Muscle of arm (tissue), 14 donors: ENCODE measurements at places on chromosomes 16 and 17.

DNA sequence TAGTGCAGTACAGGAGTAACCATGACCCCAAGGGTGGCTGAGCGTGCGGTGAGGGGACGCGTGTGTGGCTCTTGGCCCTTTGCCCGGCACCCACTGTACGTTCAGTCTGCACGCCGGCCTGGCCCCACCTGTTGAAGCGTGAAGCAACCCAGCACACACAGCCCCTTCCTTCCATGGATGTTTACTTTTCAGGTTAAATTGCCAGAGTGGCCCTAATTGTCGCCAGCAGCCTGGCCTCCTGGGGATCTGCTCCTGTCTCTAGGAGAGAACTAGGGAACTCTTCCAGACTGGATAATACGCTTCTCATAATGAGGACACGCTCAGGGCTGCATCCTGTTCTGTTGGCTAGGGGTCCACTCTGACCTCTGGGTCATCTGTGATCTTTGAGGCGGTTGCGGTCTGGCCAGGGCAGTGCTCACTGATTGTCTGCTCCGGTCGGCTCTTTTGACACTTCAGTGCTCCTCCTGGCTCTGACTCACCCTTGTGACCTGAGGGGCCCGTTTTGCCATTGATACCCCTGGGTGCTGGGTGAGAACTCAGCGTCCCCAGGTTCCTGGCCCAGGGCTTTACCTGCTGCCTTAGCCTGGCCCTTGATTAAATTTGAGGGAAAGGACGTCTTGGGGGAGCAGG, 27.7 kb downstream of the TPSG1 start:
- no peak for DNase-seq

DNA sequence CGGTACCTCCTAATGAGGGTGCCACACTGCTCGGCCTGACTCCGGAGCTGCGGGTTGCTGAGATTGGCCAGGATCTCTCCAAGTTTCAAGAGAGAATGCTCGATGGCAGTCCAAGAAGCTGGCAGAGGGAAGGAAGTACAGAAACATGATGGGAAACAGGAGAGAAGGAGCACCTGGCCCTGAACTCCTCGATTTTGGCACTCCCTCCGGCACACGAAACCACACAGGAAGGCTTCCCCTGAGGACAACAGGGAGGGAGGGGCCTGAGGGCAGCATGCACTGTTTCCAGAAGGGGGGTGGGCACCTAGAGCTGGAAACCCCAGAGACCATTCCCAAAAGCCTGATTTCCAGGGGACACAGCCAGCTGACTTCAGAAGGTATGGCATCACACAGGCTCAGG, 18.1 kb downstream of the CSF3 start:
- DNase-seq, result no peak

DNA sequence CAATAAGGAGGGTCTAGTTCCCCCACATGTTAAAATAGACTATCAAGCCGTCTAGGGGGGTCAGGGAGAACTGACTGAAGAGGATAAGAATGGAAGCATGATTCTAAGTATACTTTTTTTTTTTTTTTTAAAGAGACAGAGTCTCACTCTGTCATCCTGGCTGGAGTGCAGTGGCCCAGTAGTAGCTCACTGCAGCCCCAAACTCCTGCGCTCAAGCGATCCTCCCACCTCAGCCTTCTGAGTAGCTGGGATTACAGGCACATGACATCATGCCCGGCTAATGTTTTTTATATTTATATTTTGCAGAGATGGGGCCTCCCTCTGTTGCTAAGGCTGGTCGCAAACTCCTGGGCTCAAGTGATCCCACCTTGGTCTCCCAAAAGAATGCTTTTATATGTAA, 14.2 kb downstream of the AMFR start:
- no peak for DNase-seq

DNA sequence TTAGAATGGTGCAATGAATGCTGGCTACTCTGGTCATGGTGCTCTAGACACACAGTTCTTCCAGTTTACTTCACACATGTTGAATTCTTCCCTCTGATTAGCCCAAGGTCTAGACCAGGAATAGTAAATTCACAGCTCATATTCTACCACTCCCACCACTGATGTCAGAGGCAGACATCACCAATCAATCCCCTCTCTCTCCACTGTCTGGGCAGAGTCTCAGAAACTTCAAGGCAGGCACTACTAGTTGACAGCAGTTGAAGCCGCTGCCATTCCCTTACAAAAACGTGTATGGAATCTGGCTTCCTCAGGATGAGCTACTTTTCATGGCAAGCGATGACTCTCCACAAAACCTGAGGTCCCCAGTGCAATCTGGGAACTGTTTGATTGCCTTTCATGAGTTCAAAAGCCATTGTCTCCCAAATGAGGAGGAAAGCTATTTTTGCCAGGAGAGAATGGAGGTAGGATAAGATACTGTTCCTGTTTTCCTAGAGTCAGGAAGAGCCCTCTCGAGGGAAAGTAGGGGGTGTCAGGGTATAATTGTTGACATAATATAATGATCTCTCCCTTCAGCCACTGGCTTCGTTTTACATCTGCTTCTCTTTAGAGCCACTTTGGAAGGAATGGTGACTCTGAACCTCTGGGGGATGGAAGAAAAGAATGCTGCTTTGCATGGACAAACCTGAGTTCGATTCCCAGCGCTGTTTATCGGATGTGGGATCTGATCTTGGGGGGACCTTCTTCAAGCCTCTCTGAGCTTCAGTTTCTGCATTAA, 90.0 kb downstream of the FOXL1 start:
- peak; percentile 18 for DNase-seq

DNA sequence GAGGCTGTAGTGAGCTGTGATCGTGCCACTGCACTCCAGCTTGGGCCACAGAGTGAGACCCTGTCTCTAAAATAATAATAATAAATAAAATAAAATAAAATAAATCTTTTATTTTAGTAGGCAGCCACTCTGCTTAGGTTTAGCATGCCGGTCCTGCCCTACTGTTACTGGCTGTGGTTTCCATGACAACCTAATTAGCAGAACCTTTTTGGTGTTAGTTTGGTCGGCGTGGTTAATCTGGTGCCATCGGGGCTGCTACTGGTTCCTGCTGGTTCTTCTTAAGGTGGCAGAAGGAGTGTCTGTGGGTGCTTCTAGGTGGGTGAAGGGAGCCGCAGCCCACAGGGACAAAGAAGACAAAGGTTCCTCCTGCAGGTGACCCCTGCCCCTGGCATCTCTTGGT, 37.8 kb upstream of the CBX4 start:
- DNase-seq, result no peak

GRCh38 chr17:79485991-79486390, 124.9 kb downstream of the RBFOX3 start:
- no peak for DNase-seq

DNA sequence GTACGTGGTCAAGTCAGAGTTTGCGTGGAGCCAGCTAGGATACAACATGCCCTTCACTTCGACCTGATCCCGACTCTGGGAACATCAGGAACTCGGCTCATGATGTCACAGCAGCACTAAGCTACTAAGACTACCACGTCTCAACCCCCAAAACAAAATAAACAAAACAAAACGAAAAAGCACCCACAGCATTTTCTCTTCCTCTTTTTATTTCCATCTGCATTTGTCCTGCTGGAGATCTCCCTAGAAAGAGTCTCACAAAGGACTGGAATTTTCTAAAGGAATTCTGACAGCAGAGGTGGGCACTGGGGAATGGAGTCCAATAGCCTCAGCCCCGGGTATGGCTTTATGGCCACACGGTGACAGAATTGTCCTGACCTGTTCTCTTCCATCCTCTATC, 196.6 kb downstream of the SALL1 start:
- DNase-seq, result no peak

GRCh38 chr17:50719924-50720794, 756 bp downstream of the LUC7L3 start:
- DNase-seq, result no peak

DNA sequence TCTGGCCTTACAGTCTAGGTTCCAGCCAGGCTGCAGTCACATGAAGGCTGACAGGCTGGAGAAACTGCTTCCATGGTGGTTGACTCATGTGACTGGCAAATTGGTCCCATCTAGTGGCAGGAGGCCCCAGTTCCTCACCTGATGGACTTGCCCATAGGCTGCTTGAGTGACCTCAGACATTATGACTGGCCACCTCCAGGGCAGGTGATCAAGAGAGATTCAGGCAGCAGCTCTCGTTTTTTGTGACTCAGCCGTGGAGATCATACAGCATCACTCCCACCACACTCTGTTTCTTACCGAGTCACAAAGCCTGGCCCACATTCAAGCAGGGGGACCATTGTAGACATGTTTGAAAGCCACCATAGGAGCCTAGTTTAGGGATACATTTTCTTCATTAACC, 34.5 kb downstream of the SIAH1 start:
- no peak for DNase-seq

GRCh38 chr16:67456391-67457081, 24.4 kb downstream of the ATP6V0D1 start:
- peak; percentile 45 for DNase-seq

DNA sequence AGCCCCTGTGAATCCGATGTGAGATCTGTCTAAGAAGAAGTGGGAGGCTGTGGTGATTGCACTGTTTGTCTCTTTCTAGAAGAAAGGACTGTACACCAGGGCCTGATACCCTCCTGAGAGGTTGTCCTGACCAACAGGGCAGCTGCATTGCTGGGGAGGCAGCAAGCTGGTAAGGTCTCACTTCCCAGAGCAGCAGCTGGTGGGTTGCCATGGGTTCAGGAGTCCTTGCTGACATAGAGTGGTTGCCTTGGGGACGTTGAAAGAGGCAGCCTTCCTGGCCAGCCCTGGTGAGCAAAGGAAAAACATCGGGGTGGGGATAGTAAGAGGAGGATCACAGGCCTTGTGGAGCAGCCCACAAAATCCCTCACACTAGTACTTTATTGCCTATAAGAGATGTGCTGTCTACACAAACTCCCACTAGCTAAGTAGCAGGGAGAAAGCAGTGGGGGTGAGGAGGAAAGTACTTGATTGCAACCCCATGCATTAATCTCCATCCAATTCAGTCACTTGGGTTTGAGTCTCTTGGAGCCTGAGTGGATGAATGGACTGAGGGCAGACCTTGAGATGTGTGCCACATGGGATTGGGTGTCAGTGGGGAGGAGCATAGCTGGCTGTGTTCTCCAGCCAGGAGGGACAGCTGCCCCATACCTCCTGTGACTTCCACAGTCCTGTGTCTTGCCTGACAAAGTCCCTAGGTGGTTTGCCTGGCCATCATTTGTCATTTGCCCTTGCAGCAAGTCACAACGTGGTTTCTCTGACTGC, 143.8 kb upstream of the RPL38 start:
- no peak for DNase-seq

DNA sequence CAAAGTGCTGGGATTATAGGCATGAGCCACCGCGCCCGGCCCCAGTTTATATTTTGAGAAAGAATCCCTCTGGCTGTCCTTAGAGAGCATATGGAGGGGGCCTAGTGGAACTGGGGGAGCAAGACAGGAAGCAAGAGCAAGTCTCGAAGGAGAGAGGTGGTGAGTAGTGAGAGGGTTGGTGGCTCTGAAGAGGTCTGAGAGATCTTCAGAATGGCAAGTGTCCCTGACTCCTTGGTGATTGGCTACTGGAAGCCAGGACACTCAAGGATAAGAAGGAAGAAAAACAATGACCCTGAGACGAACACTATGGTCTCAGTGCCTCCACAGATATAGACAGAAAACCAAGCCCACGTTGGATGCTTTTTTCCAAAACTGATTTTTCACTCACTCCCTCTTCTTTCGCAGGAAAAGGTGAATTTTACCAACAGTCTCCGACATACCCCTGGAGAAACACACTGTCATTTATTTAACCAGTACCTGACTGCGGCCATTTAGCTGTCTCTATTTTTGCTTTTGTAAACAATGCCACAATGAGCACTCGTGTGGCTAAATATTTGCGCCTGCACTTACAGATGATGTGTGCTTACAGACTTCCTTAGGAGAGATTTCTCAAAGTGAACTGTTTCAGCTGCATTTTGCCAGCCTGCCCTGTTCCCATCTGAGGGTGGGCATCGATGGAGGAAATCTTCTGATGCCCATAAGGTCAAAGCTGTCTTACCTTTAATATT, 15.9 kb upstream of the DOK4 start:
- DNase-seq, result no peak

DNA sequence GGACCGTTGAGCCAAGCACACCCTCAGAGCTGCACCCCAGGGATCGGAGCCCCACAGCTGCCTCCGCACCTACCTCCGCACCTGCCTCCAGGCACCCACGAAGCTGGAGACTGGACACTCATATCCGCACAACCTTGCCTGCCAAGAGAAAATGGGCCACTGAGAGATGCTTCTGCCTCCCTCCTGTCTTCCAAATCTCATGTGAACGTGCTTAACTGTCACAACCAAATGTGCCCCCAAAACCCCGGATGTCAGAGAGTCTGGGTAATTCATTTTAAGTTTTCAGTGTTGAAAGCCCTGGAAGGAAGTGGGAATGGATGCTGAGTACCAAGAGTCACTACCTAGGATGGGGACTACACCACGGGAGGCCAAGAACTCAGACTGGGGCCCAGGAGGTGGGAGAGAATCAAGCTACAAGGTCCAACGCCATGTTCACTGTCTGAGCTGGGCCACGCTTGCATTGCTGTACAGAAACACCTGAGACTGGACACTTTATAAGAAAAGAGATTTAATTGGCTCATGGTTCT, 49.5 kb upstream of the MEAK7 start:
- DNase-seq, result no peak

GRCh38 chr17:33560165-33560564, 267.1 kb upstream of the ASIC2 start:
- DNase-seq, result no peak

GRCh38 chr16:67198238-67198734, 645 bp upstream of the ELMO3 start:
- no peak for DNase-seq

DNA sequence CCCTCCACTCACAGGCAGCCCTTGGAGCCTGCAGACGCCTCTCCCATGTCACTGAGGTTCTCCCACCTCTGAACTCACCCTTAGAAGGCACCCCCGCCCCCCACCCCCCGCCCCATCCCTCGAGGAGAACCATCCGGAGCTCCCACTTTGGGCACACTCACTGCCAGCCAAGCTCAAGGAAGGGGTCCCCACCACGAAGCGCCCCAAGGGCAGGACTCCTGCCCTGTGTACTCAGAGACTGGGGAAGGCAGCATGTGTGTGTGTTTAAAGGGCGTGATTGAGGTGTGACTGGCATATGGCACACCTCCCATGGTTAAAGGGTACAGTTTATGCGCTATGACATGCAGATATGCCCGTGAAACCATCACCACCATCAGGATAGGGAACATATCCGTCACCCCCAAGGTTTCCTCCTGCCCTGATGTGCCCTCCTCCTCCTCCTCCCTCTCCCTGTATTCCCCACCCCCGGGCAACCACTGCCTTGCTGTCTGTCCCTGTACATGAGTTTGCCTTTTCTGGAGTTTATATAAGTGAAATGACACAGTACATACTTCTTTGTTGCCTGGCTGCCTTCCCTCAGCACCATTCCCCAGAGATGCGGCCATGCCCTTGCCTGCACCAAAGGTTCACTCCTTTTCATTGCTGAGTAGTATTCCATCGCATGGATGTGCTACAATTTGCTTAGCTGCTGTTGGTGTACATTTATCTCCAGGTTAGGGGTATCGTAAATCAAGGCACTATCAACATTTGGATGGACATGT, 14.0 kb upstream of the RBFOX3 start:
- DNase-seq, result no peak
